Spinal cord (tissue), 10 donors: ENCODE measurements at places on chromosomes 6 and 20.

GRCh38 chr6:168858926-168859325, 394.7 kb downstream of the THBS2 start:
- DNase-seq, result no peak

- DNase-seq, result no peak
These were observed 280.9 kb downstream of the PACRG start for GRCh38 chr6:163008626-163009025.

- DNase-seq, result no peak
These were observed 179.5 kb upstream of the AKAP12 start for GRCh38 chr6:151060096-151060765.

DNA sequence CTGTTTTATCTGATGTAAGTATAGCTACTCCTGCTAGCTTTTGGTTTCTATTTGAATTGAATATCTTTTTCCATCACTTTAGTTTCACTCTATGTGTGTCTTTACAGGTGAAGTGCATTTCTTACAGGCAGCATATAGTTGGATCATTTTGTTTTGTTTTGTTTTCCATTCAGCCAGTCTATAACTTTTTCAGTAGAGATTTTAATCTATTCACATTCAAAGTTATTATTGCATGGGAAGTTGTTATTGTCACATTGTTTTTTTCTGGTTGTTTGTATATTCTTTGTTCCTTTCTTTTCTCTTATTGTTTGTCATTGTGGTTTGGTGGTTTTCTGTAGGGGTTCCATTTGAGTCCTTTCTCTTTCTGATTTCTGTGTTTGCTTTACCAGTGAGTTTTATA, 151.2 kb downstream of the PDE10A start:
- DNase-seq, result no peak

DNA sequence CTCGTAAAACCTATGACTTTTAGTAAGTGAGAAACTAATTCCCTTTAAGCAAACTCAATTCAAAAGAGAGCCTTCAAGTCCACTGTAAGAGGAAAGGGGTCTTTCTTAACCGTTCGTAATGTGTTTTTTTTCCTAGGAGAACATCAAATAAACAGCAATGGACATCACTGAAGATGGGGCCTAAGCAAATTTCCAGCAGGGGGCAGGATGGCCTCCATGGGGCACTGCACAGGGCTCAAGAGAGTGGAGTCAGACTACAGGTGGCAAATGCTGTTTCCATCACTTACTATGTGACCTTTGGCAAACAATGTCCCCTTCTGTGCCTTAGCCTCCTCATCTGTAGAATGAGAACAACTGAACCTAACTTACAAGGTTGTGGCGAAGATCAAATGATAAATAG, 88.7 kb downstream of the ARHGAP18 start:
- no peak for DNase-seq

GRCh38 chr20:11166712-11167111, 492.9 kb upstream of the JAG1 start:
- no peak for DNase-seq

DNA sequence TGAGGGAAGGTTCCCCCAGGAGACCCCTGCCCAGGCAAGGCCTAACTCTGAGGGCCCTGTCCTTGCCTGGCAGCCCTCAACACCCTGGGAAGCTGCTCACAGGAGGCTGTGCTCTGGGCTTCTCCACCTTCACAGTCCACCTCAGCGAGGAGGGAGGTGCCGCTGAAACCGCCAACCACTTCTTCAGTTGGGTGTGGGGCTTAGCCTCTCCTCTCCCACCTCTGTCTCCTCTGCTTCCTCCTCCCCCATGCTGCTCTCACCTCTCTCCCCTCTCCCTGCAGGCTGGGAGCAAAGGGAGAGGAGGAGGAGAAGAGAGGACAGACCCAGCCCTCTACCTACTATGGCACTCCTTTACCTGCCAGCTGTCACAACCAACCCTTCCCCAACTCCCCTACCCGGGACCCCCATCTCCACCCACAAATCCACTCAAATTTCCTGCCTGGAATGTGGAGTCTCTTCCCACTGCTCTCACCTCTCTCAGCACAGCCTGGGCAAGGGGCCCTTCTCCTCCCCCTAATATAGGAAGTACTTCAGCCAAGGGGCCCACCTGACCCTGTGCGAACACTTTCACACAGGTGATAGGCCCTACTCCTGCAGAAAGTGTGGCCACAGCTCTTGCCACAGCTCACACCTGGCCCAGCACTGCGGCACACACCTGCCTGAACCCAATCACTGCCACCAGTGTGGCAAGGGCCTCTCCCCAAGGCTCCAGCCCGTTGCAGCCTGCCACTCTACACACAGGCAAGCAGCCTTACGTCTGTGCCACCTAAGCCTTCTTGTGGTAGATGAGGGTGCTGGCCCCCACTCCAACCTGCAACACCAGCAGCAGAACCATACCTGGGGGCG, 7.2 kb downstream of the RING1 start:
- DNase-seq, result no peak

GRCh38 chr20:60180986-60181385, 222.8 kb downstream of the CDH26 start:
- DNase-seq, result peak; percentile 49

DNA sequence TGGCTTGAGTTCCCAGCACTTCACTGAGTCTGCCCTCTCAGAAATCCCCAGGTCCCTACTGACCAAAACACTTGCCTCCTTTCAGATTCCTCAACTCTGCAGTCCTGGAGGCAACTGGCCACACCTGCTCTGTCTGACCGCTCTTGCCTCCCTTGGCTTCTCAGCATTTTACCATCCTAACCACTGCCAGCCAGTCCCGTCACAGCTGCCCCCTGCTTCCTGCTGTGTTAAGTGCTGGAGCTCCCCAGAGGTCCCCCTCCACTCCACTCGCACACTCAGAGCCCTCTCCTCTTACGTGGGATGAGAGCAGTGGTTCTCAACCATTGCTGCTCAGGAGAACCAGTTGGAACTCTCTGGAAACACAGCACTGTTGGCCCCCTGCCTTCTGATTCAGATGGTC, 20.5 kb downstream of the ADAT2 start:
- DNase-seq, result no peak

- DNase-seq, result no peak
These were observed 34.5 kb upstream of the MAS1L start for GRCh38 chr6:29522227-29522626.

GRCh38 chr6:122755901-122756300, 23.6 kb upstream of the FABP7 start:
- DNase-seq, result no peak

GRCh38 chr6:25389471-25389870, 110.3 kb downstream of the CARMIL1 start:
- no peak for DNase-seq

- no peak for DNase-seq
These were observed 39.4 kb upstream of the RGS17 start for GRCh38 chr6:153170511-153170910.

DNA sequence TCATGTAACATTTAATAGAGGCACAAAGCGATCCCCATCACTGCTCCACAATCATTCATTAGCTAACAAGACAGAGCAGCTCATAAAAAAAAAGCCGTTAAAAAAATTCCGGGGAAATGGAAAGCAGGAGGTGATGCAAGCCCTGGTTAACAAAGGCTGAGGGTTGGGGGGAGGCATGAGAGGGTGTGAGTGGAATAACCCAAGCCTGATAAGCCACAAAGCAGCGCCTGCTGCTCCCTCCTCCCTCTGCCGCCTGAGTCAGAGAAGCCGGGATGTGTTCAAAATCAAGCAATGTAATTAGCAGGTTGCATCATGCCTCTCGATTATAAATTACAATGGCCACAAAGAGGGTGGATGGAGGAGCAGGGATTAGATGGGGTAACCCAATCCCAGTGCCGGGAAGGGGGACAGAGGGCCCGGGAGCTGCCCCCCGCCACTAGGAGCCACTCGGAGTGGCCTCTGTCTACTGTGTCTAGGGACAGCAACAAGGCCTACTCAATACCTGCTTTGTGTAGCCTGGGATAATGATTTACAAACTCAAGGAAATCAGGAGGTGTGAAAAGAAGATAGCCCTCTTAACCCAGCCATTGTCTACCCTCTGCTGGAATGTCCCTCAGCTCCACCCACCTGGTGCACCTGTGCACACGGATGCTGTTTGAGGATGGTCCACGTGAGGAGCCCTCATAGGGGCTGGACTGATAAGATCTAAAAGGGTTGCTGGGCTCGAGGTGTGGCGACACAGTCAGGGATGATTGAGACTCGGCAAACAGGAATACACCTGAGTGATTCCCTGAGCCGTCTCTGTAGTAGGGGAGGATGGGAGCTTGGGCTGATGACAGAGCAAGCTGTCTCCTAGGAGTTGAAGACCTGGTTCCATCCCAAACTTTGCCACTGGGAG, 156.9 kb downstream of the VEGFA start:
- no peak for DNase-seq

DNA sequence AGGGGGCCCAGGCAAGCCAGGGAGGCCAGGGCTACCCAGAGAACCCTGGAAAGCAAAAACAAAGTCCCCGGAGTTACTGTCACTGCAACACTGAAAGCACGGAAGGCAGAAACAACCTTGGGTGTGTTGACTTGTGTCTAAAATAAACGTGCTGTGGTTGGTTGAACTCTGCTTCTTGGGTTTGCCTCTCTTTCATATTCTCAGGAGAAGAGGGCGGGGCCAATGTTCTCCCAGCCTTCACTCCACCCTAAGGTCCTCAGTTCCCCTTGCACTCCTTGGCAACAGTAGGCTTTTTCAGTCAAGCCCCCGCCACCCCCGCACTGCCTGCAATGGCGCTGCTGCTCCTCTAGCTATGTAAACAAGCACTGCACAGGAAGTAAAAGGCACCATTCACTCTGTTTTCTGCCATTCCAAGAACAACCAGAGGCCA, 60.9 kb downstream of the COL9A1 start:
- no peak for DNase-seq

DNA sequence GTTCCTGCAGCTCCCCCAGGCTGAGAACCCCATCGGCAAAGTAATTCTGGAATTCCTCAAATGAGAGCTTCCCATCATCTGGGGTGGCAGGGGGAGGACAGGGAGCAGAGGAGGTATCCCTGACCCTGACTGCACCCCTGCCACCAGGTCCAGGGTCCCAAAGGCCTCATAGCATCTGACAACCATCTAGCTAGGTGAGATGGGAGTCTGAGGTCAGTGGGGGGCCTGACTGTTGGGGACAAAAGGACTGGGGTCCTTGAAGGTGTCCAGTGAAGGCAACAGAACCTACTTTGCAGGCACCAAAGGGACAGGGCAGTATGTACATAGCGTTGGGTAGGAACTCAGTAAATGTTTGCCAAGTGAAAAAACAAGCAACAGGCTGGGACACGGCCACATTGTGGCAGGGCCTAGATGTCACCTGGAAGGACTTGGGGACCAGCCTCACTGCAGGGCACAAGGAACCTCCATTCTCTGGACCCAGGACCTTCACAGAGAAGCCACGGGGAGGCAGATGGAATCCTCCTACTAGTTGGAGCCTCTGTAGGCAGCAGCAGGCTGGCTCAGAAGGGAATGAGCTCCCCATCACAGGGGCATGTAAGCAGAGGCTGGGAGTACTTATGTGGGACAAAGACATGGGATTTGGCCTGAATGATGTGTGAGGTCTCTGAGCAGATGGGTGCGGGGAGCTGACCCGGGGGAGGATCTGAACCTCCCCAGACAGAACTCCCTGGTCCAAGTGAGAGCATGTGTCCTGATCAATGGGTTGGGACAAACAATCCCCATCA, 3.3 kb downstream of the NECAB3 start:
- no peak for DNase-seq

DNA sequence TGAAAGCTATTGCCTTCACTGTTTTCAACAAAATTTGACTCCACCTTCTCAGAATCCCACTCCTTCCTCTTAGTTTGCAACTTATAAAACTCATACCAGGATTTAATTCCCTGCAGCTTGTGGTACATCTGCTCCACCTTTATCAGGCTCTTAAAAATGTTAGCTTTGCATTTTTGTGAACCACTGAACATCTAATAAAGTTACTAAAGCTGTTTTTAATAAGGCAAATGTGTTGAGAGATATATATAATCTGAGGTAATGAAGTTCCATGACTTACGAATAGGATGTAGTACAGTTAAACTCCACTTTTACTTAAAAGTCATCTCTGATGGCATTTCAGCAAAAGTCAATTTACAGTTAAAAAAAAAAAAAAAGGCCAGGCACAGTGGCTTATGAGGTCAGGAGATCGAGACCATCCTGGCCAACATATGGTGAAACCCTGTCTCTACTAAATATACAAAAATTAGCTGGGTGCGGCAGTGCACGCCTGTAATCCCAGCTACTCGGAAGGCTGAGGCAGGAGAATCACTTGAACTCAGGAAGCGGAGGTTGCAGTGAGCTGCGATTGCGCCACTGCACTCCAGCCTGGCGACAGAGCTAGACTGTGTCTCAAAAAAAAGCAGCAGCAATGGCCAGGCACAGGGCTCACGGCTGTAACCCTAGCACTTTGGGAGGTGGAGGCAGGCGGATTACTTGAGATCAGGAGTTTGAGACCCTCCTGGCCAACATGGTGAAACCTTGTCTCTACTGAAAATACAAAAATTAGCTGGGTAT, 106.2 kb downstream of the KIF13A start:
- DNase-seq, result no peak

GRCh38 chr20:33947709-33948295, 45.9 kb upstream of the RALY start:
- no peak for DNase-seq

GRCh38 chr6:163857421-163857820, 442.9 kb downstream of the QKI start:
- no peak for DNase-seq

DNA sequence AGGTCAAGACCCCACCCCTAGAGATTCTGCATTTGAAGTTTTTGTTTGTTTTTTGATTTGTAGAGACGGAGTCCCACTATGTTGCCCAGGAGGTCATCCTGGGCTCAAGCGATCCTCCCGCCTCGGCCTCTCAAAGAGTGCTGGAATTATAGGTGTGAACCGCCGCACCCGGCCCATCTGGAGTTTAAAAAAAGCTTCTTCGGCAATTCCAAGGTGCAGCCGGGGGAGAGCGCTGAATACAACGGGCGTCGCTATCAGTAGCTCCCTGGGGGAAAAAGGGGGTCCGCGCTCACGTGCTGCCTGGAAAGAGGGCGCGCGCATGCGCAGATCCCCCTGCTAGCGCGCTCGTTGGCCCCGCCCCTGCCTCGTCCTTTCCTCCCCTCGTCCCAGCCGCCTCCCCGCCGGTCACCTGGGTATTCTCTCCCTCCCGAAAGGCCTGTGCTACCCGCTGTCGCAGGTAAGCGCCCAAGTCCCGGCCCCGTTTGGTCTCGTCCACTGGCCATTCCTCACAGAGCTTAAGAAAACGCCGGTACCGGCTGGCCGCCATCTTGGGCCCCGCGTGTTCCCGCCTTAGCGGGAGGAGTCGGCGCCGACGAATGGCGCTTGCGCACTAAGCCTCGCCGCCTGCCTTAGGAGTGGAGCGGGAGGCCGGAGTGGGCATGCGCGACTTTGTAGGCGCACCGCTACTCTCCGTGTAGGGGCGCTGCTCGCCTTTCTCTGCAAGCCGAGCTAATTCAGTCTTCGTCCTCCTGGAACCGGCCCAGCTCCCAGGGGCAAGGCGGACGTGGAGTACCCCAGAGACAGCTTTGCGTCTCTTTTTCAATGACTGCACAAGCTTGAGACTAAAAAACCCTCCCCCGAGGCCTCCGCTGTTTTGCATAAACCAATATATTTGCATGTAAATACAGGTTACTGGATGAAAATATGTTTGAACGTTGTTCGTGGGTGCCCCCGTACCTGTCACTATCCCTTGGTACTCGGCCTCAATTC, at the start of gene UQCC2:
Gene UQCC2 (minus strand): TSS at position 561 of the 990 bp plus-strand sequence. CDS start 14 bp downstream, at position 547.
- peak; percentile 97 for DNase-seq

- DNase-seq, result no peak
These were observed 8.9 kb downstream of the ATXN1 start for GRCh38 chr6:16752206-16752866.

- DNase-seq, result no peak
These were observed 257.3 kb downstream of the ATXN1 start for GRCh38 chr6:16503970-16504415.

- DNase-seq, result no peak
These were observed 28.1 kb upstream of the ADTRP start for GRCh38 chr6:11806561-11807317.
